ENCODE measurements at places on chromosomes 6 and 20. TPM values are rescaled to one million over a fixed set of nuclear protein-coding genes. Genes with fewer than 3 reads are reported as not detected.

The ACSS1 gene
- total RNA-seq = 8.2 TPM

The NR2E1 gene
- total RNA-seq = not detected

DNA sequence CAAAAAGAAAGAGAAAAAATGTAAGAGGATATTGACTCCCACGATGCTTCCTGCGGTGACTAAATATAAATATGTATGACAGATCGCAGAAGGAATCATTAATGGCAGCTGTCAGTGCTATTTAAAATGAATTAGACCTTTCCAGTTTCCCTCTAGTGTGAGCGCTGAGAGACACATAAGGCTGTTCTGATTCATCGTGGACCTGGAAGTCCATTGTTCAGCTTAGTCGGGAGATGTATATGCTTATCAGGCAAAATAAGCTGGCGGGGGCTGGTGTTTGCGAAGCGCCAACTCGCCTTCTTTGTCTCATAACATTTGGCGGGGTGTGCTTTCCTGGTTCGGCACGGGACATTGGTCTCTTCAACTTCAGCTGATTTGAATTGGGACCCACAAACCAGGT is 95.4 kb downstream of the CDH4 start:
- DNase-seq = no peak
- H3K27ac ChIP-seq = no peak overlapping the region
- no peaks in the 10 kb centered on the region for H3K36me3 ChIP-seq
- H3K27me3 ChIP-seq = no peaks in the 10 kb centered on the region

The FAM83C gene
- total RNA-seq = not detected

The TMEM217 gene
- 5.0 TPM for total RNA-seq

DNA sequence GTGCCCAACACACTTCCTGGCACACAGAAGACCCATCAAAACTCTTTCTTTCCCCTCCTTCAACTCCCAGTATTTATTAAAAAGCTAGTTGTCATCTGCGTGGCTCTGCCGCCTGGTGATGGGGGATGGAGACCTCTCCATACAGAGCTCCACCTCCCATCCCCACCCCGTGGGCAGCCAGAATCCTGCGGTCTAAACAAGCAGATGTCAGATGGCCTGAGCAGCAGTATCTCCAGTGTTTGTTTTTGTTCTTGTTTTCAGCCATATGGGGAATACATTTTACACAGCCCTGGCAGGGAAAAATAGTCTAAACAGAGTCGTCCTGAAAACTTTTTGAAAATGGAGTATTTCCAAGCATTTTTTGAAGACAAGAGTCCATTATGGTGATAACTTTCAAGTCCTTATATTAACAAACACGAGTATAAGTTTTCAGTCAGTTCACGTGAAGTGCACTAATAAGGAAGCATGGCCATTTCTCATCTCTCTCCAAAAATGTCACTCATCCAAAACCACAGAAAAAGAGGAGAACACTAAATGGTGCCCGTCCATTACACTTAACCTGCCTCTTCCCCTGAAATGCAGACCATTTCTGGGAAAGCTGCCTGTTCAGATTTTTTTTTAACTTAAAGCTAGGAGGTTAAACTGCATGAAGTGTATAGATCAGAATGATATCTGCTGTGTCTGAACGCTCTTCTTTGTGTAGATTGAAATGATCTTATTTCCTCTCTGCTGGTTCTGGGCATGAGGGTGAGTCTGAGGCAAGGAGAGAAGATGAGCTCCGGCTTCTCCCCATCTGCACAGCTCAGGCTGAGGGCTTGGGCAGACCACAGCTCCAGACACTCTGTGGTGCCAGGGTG is 91.0 kb downstream of the TCP11 start:
- no peak for DNase-seq
- H3K27ac ChIP-seq = no peak overlapping the region
- H3K36me3 ChIP-seq = no peaks in the 10 kb centered on the region
- H3K27me3 ChIP-seq = no peaks in the 10 kb centered on the region
- H3K4me3 ChIP-seq = no peak overlapping the region

The MUC21 gene
- not detected for total RNA-seq

- H3K4me1 ChIP-seq = peaks cover 71% of the 10 kb centered on the region
- H3K27ac ChIP-seq = peak overlapping the region; percentile 76
- no peak overlapping the region for H3K4me3 ChIP-seq
- H3K36me3 ChIP-seq = peaks cover 9% of the 10 kb centered on the region
Observed at GRCh38 chr6:74971633-74972032, 234.2 kb downstream of the COL12A1 start.

The PRRT1 gene
- total RNA-seq = 2.1 TPM

The MMUT gene
- total RNA-seq = 23.5 TPM

GRCh38 chr6:151847064-151847463 is 39.6 kb downstream of the ESR1 start:
- no peak overlapping the region for H3K27ac ChIP-seq
- no peaks in the 10 kb centered on the region for H3K4me1 ChIP-seq
- H3K36me3 ChIP-seq = no peaks in the 10 kb centered on the region
- H3K4me3 ChIP-seq = no peak overlapping the region
- H3K27me3 ChIP-seq = no peaks in the 10 kb centered on the region

The SAPCD1 gene
- 2.5 TPM for total RNA-seq

- H3K27ac ChIP-seq = no peak overlapping the region
- H3K4me3 ChIP-seq = no peak overlapping the region
- no peak for DNase-seq
Observed at GRCh38 chr6:4336084-4336483, 200.7 kb upstream of the ECI2 start.

The CTSZ gene
- 17.5 TPM for total RNA-seq

GRCh38 chr6:157249826-157250225 is 73.5 kb downstream of the TMEM242 start:
- H3K4me3 ChIP-seq = no peak overlapping the region
- H3K27me3 ChIP-seq = peaks cover 40% of the 10 kb centered on the region
- H3K27ac ChIP-seq = no peak overlapping the region
- no peaks in the 10 kb centered on the region for H3K4me1 ChIP-seq
- H3K36me3 ChIP-seq = peaks cover 2% of the 10 kb centered on the region

- H3K4me1 ChIP-seq = peaks cover 12% of the 10 kb centered on the region
- peak within 1 kb of the TSS; percentile 70 for H3K4me3 ChIP-seq
- DNase-seq = peak; percentile 86
Observed at GRCh38 chr20:14337400-14338171, at the start of gene FLRT3. FLRT3 (minus strand) TSS chr20:14337612; CDS start chr20:14327506, 10,106 bp downstream.

DNA sequence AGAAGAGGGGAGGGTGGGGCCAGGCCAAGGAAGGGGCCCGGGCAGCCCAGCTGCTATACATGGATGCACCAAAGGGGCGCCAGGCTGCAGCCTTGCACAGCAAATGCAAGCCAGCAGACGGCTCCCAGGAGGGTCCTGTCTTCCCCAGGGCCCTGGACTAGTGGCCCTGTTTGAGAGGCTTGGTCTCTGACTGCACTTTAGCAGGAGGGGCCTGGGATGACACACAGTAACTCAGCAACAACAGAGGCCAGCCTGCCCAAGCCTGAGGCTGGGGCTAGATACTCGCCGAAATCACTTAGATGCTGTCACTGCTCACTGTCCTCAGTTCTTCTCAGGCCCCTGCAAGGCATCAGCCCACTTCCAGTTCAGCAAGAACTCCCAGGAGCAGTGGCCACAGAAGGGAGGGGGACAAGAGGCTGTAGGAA is 73.5 kb downstream of the TRAM2 start:
- no peak overlapping the region for H3K4me3 ChIP-seq
- DNase-seq = no peak
- peaks cover 59% of the 10 kb centered on the region for H3K36me3 ChIP-seq
- H3K27me3 ChIP-seq = no peaks in the 10 kb centered on the region
- H3K4me1 ChIP-seq = peaks cover 66% of the 10 kb centered on the region

DNA sequence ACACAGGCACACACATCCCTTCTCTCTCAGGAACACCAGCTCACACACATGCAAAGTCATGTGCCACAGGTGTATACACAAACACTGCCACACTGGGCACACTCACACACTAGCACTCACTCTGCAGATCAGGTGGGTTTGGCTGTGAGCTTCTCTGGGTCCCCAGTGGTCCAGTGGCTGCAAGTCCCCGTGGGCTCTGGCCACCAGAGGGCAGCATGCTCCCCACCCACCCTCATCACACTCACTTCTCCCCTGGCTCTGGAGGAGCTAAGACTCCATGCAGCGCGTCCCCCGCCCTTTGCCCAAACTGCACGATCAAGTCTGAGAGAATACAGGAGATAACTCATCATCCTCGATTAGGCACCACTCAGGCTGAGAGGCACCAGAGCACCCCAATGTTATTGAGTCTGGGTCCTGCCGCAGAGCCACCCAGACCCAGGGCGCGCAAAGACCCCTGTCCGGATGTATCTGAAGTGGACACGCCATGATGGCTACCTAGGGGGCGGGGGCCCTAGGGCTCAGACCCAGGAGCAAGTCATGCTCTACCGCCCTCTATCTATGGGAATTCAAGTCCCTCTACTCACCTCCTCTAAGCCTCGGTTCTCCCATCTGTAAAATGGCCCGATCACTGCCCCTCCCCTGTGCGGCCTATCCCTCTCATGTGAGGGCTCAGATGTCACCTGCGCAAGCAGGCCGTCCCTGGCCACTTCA is 90.5 kb downstream of the GRM4 start:
- H3K4me3 ChIP-seq = no peak overlapping the region
- peaks cover 9% of the 10 kb centered on the region for H3K4me1 ChIP-seq
- DNase-seq = no peak
- H3K27me3 ChIP-seq = peaks cover 6% of the 10 kb centered on the region

The MAS1 gene
- not detected for total RNA-seq

The CST2 gene
- total RNA-seq = not detected

DNA sequence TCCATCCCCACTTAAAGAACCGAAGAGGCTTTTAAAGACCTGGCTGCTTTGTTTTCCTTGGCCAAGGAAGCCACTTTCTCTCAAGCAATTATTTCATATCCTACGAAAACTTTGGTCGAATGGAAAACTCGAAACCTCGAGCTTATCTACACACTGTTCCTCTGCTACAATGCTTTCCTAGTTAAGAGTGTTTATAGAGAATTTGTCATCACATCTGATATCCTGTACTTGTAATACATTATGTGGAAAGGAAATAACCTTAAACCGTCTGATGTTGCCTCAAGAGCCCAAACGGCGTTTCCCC is 28.1 kb downstream of the TFAP2B start:
- DNase-seq = no peak
- peaks cover 28% of the 10 kb centered on the region for H3K4me1 ChIP-seq
- H3K27ac ChIP-seq = no peak overlapping the region
- peaks cover 20% of the 10 kb centered on the region for H3K36me3 ChIP-seq
- H3K27me3 ChIP-seq = peaks cover 3% of the 10 kb centered on the region
- no peak overlapping the region for H3K4me3 ChIP-seq

DNA sequence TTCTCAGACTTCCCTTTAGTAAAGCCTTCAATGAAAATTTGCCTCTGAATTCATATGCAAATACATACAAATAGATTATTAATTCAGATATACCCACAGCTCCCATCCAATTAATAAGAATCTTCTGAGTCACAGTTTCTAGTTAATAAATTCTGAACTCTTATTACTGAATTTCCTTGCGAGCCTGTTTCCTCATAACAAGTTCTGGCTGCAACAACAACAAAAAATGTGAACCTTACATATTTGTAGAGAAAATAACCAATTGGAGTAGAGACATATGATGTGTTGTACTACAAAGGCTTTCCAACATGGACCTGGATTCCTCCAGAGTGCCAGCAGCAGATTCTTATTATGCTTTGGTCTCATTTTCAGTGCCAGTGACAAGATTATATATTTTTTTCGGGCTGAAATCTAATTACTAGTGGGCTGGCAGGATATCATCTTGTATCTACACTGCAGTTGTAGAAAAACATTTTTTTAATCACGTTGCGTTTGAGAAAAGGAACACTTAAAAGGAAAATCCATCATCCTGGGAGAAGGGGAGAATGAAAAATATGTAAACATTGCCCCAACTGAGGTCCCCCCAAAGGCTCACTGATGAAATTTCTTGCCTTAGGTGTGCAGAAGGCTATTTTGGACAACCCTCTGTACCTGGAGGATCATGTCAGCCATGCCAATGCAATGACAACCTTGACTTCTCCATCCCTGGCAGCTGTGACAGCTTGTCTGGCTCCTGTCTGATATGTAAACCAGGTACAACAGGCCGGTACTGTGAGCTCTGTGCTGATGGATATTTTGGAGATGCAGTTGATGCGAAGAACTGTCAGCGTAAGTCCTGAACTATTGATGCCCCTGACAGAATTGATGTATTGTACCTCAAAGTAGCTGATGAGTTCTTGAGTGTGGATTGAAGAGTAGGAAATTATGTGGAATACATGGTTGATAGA is 404.6 kb downstream of the LAMA2 start:
- no peak overlapping the region for H3K27ac ChIP-seq
- no peaks in the 10 kb centered on the region for H3K4me1 ChIP-seq
- H3K4me3 ChIP-seq = no peak overlapping the region
- DNase-seq = no peak
- peaks cover 29% of the 10 kb centered on the region for H3K27me3 ChIP-seq
- no peaks in the 10 kb centered on the region for H3K36me3 ChIP-seq

The MUC22 gene
- total RNA-seq = not detected

DNA sequence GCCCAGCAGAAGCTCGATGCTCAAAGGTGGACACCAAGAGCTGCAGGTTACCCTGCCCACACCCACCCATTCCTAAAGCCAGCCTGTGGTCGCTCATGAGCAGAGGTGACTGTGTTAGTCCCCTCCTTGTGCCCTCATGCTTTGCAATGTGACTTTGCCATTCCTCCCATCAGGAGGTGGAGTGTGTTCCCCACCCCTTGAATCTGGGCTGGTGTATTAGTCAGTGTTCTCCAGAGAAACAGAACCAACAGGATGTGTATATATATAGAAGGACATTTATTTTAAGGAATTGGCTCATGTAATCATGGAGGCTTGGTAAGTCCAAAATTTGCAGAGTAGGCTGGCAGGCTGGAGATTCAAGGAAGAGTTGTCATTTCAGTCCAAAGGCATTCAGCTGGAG is 54.4 kb upstream of the RNF24 start:
- H3K4me1 ChIP-seq = peaks cover 39% of the 10 kb centered on the region
- H3K27ac ChIP-seq = peak overlapping the region; percentile 75
- H3K27me3 ChIP-seq = peaks cover 4% of the 10 kb centered on the region
- H3K36me3 ChIP-seq = no peaks in the 10 kb centered on the region

The CST8 gene
- total RNA-seq = not detected

DNA sequence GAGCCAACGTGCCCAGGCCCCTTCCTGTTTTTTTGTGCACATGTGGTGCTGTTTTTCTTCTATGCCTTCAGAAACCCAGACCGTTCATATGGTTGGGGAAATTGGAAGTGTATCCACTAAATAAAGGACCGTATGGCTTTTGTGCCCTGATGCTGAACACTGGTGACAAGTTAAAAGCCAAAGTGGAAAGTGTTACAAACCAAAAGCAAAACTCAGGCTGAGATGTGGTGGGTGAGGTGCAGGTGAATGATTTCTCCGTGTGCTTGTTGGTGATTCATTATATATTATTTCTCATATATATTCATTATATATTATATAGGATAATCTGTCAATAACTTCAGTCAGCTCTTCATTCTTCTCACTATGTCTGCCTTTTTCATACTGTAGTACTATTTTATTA is 148.6 kb downstream of the SOBP start:
- no peak overlapping the region for H3K4me3 ChIP-seq
- peaks cover 10% of the 10 kb centered on the region for H3K36me3 ChIP-seq
- H3K4me1 ChIP-seq = peaks cover 2% of the 10 kb centered on the region
- no peak overlapping the region for H3K27ac ChIP-seq
- H3K27me3 ChIP-seq = no peaks in the 10 kb centered on the region

Data from osteocyte (in vitro differentiated cells).